ENCODE measurements at places on chromosomes 5 and 9.

DNA sequence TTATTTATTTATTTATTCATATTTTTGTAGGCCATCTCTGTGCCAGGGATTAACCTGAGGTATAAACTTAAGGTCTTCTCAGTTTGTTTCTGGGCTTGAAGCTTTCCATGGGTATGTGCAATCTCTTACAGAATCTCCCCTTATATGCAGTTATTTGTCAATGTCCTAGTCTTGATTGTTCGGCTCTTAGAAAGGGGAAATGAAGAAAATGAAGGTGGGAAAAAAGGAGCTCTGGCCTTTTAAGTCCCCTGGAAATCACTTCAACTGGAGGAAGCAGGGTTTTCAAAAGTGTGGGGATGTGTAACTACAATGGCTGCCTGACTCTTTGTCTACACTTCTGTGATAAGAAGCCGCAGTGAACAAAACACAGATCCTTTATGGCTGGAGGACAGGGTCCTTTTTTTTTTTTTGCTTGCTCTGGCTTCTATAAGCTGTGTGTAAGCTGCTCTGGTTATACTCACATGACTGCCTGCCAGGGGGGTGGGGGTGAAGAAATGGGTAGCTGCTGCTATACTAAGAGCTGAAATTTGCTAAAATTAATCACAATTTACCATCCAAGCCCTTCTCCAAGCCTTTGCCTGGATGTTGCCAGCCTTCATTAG is 33.7 kb downstream of the CENPP start:
- DNase-seq, result no peak

DNA sequence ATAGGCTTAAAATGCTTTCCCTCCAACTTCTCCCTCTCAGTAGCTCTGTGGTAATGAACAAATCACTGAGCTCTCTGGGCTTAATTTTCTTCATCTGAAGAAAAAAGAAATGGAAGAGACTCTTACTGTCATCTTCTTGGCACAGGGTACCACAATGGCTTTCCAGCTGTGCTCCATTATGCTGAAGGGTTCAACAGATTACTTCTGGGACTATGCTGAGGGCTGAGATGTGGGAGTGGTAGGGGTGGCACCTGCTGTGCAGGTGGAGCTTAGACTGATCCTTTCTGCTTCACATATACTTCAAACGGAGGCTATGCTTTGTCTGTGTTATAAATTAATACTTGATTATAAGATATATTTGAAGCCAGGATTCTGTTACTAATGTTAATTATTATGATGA is 840.2 kb upstream of the C9orf72 start:
- DNase-seq, result no peak

DNA sequence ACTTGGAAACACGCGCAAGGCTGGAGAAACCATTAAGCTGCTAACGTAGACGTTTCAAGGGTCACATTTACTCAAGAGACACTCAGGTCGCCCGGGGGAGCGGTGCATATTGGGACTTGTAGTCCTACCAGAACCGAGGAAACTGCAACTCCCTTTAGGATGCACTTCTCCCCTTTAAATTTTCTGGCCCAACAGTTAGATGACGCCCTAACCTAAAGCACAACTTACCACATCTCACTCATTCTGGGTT is 384 bp upstream of the DMXL1 start:
- no peak for DNase-seq

DNA sequence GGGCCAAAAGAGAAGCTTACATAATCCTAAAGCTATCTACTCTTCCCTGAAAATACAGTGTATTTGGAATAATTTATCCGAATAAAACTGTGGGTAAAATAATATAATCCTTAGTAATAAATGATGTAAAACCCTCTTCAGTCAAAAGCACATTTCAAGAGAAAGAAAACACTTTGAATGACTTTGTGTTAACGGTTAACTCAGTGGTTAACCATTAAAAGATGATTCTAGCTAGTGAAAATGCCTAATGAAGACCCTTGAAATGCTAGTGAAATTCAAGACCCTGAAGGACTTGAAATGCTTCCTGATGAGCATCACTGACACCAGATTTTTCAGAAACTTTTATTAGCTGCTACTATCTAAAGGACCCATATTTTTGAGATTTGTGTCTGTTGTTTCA is 70.7 kb downstream of the COX7C start:
- no peak for DNase-seq

GRCh38 chr9:131645078-131645776 is 94.6 kb downstream of the RAPGEF1 start:
- no peak for DNase-seq

GRCh38 chr9:124282442-124283227 is 24.9 kb downstream of the NEK6 start:
- no peak for DNase-seq

DNA sequence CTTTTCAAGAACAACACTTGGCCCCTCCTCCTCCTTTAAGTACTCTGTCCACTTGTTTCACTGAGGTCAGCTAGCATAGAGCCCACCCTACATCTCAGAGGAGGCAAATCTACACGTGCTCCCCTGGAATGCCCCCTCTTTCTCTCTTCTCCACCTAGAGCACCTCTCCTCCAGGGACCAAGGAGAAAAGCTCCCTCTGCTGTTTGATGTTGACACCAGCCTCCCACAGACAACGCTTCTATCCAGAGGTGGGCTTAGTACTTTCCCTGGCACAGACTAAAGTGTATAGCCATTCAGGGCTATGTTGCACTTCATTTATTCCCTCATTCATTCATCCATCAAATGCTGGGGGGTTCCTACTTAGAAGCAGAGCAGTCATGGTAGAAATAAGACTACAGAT is 68.2 kb upstream of the TAF1L start:
- DNase-seq, result no peak

- DNase-seq, result no peak
Measured at GRCh38 chr9:131642496-131643083, 97.3 kb downstream of the PRRT1B start.

GRCh38 chr5:16507716-16508115 is 42.1 kb upstream of the ZNF622 start:
- peak; percentile 5 for DNase-seq

GRCh38 chr9:111451570-111451969 is 32.6 kb downstream of the ECPAS start:
- no peak for DNase-seq

GRCh38 chr5:56493766-56494165 is 260.6 kb upstream of the ANKRD55 start:
- no peak for DNase-seq

- DNase-seq, result no peak
Measured at GRCh38 chr5:178160176-178160575, 6.5 kb upstream of the NHP2 start.

DNA sequence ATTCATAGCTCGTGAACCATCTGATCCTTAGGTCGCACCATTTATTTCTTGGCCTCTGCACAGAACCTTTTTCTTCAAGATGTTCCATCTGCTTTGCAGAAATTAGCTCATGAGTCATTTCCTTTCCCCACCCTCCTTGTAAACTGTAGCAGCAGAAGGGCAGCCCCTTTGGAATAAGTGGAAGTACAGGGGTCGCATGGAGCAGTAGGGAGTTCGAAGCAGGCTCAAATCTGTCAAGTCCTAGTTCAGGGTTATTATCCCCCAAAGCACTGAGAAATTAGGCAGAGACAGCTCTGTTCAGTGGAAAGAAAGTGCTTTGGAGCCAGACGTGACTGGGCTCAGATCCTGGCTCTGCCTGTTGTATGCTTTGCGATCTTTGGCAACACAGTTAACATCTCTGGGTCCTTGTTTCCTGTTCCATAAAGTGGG is 84.2 kb downstream of the SGCD start:
- DNase-seq, result peak; percentile 19

DNA sequence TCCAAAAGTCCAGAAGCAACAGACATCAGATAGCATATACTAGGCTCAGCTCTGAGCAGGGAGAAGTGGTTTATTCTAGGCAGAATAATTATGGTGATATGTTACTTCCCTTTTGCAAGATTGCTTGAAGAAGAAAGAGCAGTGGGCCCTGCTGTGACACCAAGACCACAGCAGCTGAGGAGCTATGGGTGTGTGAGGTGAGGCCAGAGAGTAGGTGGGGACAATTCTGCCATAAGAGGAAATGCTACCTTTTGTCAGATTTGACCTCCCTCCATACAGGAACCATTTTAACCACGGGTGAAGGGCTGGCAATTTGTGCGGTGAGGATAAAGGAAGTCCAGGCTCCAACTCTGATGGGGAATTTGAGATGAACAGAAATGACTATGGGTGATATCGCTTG is 51.3 kb downstream of the TNFSF15 start:
- no peak for DNase-seq

- no peak for DNase-seq
Measured at GRCh38 chr9:107193251-107193650, 89.8 kb upstream of the RAD23B start.

DNA sequence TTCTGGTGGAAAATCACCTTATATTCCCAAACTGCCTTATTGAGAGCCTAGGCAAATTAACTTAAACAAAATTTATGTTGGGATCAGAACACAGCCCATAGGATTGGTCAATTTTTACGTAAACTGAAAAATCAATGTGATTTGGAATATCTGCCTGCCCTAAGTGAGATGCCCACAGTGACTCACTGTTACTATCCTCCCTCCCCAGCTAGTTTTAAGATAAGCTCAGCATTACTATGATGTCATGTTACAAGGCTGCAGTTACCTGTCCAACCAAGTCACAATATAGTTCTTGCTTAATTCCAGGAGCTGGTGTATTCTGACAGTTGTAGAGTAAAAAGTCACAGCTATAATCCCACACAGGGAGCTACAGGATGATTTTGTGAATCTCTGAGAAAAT is 23.1 kb downstream of the SKP1 start:
- DNase-seq, result no peak

GRCh38 chr5:1180841-1181271 is 20.5 kb upstream of the SLC6A19 start:
- DNase-seq, result no peak

DNA sequence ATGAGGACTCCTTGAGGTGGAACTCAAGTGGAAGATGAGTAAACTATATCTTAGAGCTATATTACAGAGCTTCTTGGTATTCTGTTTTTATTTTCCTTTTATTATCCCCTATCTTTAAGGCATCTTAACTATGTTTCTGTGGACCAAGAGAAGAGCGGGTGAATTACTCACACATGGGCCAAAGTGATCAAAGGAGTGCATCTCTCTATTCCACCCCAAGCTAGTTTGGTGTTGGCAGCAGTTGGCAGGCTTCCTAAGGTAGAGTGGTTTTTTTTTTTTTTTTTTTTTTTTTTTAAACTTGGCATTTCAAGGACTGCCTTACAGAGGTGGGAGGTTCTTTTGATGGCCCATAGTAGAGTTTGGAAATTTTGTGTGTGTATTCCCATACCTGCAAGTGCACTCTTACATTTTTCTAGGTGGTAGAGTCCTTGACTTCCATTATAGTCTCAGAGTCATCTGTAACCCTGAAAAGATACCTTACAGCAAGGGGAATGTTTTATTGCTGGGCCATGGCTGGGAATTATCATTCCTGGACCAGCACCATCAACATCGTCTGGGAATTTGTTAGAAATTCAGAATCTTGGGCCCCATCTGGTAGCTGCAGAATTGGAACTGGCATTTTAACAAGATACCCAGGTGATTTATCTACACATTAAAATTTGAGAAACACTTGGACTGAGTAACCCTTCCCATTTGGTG is 51.0 kb downstream of the ARHGAP26 start:
- no peak for DNase-seq

Data from AG04449 (cell line).